Fibroblast of skin of right biceps (primary cell): ENCODE measurements at places on chromosomes 13 and 19.
A peak's percentile ranks its signal among the peaks of the same experiment; 100 is the strongest.

DNA sequence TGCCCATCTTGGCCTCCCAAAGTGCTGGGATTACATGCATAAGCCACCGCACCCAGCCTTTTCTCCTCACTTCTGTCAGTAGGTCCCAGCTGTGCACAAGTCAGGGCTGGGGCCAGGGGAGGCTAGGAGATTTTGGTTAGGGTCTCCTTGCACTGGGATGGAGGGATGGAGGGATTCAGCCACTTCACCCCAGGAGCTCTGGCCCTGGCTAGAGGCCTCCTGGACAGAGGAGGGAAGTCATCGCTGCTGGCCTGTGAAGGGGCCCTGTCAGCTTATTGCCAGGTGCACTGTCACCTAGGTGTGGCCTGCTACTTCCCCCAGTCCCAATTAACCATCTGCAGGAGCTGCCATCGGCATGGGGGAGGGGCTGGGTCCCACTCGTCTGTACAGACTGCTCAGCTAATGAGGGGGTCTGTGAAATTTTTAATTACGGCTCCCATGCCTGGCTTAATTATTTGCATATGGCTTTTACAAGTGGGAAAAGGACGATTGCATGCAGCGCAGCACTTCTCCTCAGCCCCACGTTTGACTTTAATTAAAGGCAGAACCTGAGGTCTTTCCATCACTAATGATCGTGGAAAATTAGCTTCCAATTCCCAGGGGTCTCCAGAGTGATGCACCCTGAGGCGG, 52.4 kb downstream of the CHST8 start:
- no peak for DNase-seq

- DNase-seq: no peak
Observed at GRCh38 chr13:82688400-82688994, 1193.8 kb downstream of the SLITRK1 start.

DNA sequence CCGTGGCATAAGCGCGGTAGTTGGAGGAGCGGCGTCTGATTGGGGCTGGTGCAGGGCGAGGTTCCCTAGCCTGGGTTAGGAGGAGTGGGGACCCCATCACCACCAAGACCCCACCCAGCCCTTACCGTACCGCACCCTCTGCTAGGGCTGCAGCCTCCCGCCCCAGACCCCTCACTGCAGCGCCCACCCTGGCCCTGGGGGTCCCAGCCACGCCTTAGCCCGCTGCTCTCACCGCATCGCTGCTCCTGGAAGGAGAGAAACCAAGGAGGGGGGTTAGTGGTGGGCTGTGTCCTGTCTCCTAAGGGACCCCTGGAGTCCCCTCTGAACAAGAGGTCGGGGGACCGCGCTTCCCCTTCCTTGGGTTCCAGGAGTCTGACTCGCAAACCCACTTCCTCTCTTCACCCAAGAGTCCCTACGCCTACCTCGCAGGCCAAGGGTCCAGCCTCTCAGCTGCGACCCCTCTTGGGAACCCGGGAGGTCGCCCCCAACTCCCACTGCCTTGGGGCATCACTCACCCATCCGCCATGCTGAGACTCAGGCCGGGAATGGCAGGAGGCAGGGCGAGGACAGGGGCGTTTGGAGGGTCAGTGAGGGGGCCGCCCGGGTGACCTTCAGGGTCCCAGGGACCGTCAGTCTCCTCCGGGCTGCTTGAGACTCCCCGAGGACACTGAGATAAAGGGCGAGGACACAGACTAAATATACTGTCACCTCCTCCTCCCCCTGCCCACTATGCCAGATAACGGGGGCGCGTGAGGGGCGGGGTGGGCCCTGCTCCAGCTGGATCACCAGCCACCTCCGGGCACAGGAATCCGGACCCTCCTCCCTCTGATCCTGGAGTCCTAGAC, at the start of gene TNNI3:
TNNI3 (minus strand) TSS at position 669 of the 845 bp plus-strand sequence; CDS start at position 526, 143 bp downstream.
- DNase-seq: no peak

- peak; percentile 35 for DNase-seq
Observed at GRCh38 chr19:4987256-4987655, 18.3 kb downstream of the KDM4B start.

DNA sequence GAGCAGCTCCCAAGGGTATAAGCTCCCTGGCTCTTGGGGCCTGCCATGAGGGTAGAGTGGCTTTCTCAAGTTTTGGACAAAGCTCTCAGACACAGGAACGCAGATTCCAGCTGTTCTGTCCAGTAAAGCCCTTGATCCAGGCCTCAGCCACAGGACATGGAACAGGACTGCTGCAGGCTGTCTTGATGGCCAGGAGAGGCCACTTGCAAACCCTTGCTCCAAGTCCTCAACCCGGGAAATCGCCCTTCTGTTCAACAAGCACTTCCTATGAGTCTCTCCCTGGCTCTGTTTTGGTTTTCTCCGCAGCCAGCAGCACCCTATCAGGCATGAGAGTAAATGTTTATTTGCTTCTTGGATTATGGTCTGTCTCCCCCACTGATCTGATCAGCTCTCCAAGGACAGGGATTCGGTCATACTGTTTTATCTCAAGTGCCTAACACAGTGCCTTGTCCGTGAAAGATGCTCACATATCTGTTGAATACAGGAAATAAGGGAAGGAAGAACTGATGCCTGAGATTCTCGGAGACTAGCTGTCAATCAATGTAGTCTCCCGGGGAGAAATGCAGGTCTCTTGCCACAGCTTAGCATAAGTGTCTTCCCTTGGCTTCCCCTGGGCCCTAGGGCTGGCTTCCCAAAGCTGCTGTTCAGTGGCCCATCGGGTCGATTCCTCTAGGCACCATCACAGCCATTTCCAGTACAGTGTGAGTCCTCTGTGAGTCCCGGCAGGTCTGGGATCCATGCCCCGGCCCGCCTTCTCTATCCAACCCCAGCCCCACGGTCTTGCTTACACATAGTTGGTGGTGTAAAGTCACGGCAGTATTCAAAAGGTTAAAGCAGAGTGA, 90.8 kb downstream of the TSHZ3 start:
- no peak for DNase-seq

DNA sequence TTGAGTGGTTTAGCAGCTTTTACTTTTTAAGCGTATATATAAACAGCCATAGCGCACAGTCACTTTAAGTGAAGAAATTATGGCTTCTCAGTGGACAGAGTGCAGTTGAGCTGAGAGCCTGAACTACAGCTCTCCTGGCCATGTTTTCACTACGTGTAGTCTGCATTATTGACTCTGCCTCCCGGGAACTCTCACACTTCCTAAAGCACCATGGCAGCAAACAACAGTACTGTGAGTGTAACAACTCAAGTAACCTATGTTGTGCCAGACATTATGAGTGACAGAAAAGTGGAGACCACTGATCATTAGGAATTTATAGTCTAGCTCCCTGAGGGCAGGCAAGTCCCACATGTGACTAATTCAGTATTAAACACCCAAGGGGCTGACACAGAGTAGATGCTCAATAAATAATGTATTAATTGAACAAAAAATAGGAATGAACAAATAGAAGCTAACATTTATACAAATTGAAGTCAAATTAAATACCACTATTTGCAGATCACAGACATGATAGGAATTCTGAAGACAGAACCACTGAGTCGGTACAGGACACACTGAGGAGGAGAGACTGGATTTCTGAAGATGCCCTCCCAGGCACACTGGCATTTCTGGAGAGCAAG, 19.7 kb downstream of the EFNB2 start:
- no peak for DNase-seq

GRCh38 chr19:23916991-23917390, 2.3 kb downstream of the ZNF726 start:
- DNase-seq: peak; percentile 2

GRCh38 chr13:107275945-107276614, 708.1 kb upstream of the ARGLU1 start:
- no peak for DNase-seq

DNA sequence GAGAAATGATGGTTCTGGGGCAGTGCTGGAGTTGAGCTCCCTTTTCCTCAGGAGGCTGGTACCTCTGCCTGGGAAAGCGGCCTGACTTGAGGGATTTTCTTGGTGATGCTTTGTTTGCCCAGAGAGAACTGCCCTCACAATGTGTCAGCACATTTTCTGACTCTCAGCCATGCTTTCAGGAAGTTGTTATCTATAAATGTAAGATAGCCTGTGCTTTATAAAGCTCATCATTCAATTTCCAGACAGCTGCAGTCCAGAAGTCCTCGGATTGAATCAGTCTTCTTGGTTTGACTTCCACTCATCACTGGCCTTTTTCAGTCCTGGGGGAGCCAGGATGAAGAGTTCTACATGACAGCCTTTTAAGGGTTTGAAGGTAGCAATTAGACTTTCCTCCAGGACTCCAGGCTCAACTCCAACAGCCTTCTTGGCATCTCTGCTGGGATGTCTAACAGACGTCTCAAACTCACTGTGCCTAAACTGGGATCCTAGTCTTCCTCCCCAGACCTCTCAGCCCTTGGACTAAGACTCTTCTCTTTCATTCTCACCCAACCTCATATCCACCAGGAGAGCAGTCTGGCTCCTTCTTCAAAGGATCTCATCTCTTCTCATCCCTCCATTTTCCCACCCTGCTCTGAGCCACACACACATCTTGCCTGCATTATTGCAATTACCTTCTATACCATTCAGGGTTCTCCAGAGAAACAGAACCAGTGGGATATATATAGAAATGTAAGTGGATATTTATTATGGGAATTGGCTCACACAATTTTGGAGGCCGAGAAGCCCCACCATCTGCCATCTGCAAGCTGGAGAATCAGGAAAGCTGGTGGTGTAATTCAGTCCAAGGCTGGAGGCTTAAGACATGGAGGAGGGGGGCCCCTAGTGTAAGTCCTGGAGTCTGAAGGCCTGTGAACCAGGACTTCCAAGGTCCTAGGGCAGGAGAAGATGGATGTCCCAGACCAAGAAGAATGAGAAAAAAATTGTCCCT, 13.1 kb downstream of the ERICH6B start:
- no peak for DNase-seq

DNA sequence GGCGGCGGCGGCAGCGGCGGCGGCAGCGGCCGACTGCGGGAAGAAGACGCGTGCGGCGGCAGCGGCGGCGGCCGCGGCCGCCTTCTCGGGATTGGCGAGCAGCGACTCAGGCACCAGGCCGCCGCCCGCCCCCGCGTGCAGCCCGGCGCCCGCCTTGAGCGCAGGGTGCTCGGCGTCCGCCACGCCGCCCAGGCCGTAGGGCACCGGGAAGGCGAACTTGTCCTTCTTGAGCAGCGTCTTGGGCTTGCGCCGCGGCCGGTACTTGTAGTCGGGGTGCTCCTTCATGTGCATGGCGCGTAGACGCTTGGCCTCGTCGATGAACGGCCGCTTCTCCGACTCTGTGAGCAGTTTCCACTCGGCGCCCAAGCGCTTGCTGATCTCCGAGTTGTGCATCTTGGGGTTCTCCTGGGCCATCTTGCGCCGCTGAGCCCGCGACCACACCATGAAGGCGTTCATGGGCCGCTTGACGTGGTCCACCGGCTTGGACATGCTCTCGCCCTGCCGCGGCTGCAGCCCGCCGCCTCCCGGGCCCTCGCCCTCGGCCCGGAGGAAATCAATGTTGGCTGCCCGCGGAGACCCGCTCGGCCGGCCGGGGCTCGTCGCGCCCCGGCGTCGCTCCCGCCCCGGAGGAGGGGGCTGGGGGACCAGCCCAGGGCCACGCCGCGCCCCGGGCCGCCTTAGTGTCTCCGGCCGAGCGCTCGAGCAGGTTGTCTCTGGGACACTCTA, 621 bp downstream of the SOX21 start:
- no peak for DNase-seq

DNA sequence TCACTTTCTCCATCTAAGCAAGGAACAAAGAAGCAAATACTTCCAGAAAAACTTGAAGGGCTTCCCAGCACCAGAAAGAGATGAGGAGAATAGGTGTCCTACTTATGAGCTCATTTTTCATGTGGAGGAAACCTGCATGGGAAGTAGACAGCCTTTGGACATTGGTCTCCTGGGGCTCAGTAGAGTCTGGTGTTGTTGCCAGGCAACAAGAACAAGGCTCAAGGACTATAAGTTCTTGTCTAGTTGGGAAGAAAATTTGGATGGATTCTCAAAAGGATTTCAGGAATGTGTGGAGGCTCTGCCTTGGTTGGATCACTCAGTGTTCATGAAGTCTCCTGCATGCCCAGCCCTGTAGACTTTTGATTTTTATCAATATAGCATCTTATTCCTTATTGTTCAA, 84.5 kb downstream of the MBNL2 start:
- peak; percentile 54 for DNase-seq

- no peak for DNase-seq
Observed at GRCh38 chr19:53624771-53625545, 6.8 kb upstream of the DPRX start.

DNA sequence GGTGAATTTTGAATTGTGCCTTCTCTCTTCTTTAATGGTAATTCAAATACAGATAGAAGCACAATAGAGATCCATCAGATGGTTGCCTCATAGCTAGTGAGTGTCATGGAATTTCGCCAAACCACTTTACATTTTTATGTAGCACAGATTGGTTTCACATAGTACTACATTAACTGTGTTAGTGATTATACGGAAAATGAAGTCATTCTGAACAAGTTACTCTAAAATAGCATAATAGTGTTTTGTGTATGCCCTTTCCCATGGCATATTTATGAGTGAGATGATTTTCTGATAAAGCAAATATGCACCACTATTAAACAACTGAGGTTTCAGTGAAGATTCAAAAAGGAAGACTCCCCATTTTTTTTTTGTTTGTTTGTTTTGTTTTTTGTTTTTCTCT, 1623.5 kb downstream of the PCDH9 start:
- DNase-seq: peak; percentile 85

DNA sequence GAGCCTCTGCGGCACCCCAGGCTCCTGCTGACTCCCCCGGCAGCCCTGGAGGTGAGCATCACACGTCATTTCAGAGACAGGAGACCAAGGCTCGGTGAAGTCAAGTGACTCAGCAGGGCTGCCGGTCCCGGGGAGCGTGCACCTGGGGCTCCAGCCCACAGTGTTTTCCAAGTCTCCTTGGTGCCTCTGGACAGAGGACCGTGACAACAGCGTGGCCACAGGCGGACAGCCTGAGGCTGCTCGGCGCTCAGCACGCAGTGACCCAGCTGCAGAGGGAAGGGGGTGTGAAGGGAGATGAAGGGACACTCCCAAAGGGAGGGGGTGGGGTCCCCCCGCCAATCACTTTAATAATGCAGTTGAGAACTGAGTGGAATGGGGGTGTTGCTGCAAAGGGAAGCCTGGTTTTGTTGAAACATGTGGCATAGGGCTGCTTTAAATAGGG, 17.5 kb upstream of the ASPDH start:
- no peak for DNase-seq

DNA sequence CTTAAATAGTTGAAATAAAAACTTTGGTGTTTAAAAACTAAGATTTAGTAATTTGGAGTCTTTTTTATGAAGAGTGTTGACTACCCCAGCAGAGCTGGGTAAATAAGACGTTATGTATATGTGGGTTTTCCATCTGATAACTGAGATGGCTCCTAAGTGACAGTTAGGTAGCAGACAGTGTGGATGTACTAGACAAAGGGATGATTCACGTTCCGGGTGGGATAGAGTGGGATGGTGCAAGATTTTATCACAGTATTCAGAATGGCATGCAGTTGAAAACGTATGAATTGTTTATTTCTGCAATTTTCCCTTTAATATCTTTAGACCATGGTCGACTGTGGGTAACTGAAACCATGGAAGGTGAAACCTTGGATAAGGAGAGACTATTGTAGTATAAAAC, 50.4 kb downstream of the NAA16 start:
- no peak for DNase-seq

DNA sequence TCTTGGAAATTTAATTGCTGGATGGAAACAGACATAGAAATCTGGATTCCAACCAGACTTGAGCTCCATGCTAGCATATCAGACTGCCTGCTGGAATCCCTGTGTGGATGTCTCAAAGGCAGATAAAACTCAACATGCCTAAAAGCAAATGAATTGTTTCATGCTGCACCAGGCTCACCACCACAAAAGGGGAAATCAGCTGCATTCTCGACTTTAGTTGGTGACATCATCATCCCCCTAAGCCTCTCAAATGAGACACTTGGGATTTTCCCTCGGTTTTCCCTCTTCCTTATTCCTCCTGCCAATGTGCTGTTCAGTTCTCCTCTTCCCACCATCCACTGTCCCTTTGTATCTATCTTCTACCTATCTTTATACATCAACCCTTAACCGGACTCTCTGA, 134.3 kb downstream of the ZDHHC20 start:
- DNase-seq: peak; percentile 5
